Esophagus squamous epithelium (tissue), 5 donors: ENCODE measurements at places on chromosomes 11 and 22.

DNA sequence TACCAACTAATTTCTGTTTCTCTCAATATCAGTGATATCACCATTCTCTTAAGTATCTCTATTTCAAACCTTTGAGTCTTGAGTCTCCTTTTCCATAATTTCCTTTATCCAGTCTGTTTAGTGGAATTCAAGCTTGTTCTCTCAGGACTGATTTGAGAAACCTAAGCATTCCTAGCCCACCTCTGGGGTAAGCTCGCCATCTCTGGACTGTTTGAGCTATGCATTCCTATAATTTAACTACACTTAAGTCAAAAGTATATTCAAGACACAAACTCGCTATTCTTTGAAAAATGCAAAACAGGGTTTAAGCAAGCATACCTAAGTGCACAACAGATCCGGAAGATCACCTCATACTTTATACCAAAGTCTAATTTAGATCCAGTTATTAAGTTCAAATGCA lies 2.1 kb upstream of the DLAT start:
- DNase-seq, result no peak

GRCh38 chr11:8263769-8264410 lies at the start of gene LMO1:
Gene LMO1, minus strand, starts transcription at chr11:8263878. Its CDS starts 516 bp downstream, at chr11:8263362.
- DNase-seq, result no peak

DNA sequence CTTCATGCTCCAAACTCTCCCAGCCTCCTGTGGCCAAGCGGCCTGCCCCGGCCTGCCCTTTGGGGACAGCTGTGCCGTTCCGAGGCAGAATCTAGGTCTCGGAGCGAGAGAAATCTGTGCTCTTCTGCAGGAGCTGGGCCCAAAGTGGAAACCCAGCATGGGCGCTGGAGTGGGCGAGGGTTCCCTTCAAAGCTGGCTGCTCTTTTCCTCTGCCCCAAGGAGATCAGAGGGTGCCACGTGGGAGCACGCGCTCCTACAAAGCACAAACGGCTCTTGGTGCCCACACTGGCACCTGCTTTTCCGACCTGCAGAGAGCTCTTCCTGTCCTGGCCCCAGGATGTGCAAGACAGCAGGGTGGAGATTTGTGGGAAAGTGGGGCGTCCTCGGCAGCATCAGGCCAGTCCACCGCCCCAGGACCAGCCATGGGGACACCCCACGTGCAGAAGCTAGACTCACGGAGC lies 6.9 kb downstream of the OSBPL5 start:
- no peak for DNase-seq

- no peak for DNase-seq
Observed at GRCh38 chr22:43447380-43447779, 35.6 kb downstream of the MPPED1 start.

GRCh38 chr11:64862987-64863390 lies 15.4 kb downstream of the EHD1 start:
- no peak for DNase-seq

GRCh38 chr22:41902016-41902415 lies 12.9 kb downstream of the SHISA8 start:
- DNase-seq, result no peak

DNA sequence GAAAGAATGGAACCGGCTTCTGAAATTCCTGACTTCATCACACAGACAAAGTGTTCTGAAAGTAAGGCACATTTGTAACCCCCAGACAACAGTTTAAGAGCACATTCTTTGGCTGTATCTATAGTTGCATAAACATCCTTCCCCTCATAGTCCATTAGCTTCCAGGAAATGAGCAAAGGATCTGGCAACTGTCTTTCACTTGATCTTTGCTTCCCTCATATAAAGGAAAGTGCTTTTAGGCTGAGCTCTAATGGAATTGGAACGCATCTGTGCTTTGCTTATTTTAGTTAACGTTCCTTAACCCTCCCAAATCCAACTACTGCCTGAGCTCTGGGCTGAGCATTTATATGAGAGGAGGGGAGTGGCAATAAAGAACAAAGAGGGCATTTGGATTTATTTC lies 76.9 kb upstream of the API5 start:
- no peak for DNase-seq

GRCh38 chr11:44632466-44633123 lies 67.1 kb downstream of the CD82 start:
- no peak for DNase-seq

GRCh38 chr11:119121811-119122124 lies 388 bp downstream of the HINFP start:
- no peak for DNase-seq

GRCh38 chr11:130386056-130386455 lies 42.4 kb downstream of the ADAMTS8 start:
- DNase-seq, result no peak

DNA sequence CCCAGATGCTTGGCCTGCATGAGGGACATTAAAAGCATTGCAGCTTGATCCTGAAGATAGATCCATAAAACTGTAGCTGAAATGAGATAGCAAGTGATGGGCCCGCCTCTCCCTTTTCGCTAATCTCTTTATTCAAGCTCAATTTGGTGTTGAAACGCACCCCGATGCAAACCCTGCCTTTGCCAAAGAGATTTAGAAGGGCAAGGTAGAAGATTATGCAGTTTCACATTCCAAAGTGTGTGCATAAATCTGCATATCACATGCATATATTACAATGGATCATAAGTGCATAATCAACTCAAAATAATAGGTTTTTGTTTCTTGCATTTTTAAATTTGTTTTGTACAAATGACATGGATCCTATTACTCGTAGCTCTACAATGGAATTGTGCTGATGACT lies 80.1 kb upstream of the SHANK2 start:
- no peak for DNase-seq

- DNase-seq, result no peak
Observed at GRCh38 chr11:13495929-13496328, at the start of gene PTH. Gene PTH, minus strand, starts transcription at chr11:13495997. Its CDS starts 3,142 bp downstream, at chr11:13492855.

- DNase-seq, result no peak
Observed at GRCh38 chr11:114121804-114122504, 62.4 kb downstream of the ZBTB16 start.

- DNase-seq, result no peak
Observed at GRCh38 chr11:44746894-44747293, 20.1 kb downstream of the TSPAN18 start.

GRCh38 chr11:46267930-46268329 lies 9.5 kb upstream of the CREB3L1 start:
- DNase-seq, result no peak
